Kidney (tissue), 22 donors: ENCODE measurements at places on chromosomes 13 and 19. TPM values are rescaled to one million over a fixed set of nuclear protein-coding genes. Genes with fewer than 3 reads are reported as not detected.
A peak's percentile ranks its signal among the peaks of the same experiment; 100 is the strongest.

The MIR17HG gene
- polyA plus RNA-seq: 1.2 TPM

The ZNF682 gene
- 6.5 TPM for polyA plus RNA-seq

The VWA8 gene
- 6.4 TPM for polyA plus RNA-seq

- peak overlapping the region; percentile 55 for H3K27ac ChIP-seq
- H3K27me3 ChIP-seq: no peaks in the 10 kb centered on the region
- no peak overlapping the region for H3K4me3 ChIP-seq
- no peaks in the 10 kb centered on the region for H3K36me3 ChIP-seq
- peaks cover 2% of the 10 kb centered on the region for H3K4me1 ChIP-seq
These were observed 12.1 kb downstream of the KLHL26 start for GRCh38 chr19:18648973-18649315.

DNA sequence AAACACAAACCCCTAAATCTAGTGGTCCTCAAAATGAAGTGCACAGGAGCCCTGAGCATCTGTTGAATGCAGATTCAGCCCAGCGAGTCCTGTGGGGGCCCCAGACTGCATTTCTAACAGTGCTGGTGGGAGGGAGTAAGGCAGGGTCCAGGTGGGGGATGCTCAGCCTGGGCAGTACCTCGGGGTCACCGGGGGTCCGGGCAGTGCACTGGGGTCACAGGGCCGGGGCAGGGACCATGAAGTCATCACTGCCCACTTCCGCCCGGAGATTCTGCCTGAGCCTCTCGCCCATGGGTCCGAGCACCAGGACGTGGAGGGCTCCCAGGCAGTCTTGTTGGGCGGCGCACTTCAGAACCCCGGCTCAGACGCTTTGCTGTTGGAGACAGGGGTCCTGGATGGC, 838 bp upstream of the ATP4B start:
- H3K4me1 ChIP-seq: no peaks in the 10 kb centered on the region
- no peak overlapping the region for H3K4me3 ChIP-seq
- H3K27me3 ChIP-seq: no peaks in the 10 kb centered on the region
- H3K27ac ChIP-seq: no peak overlapping the region
- no peaks in the 10 kb centered on the region for H3K36me3 ChIP-seq

DNA sequence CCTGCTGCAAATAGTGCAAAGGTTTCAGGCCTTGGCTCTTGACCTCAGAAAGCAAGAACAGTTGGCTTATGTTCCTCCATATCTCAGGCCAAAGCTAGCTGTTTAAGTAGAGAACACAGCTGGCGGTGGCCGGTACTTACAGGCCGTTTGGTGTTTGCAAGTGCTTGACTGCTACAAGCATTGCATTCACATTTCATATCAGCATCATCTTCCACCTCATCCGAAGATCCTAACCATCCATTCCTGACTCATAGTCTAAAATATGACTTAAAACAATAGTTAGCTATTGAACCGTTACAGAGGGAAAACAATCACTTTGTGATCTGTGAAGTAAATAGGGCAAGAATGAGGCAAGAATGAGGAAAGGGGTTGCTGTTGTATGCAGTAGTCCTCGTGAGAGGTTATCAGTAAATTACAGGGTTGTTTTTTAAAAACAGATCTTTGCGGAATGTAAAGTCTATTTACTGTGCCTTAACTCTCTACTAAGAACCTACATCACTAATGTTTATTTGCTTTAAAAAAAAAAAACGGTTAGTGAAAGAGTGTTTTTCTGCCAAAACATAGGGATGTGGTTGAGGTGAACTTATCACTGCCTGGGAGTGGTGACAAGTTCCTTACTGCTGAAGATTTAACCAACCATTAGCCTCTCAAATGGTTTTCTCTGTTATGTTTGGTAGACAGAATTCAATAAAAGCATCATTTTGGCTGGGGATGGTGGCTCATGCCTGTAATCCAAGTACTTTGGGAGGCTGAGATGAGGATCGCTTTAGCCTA, 21.6 kb upstream of the WDR88 start:
- H3K4me3 ChIP-seq: no peak overlapping the region
- peaks cover 26% of the 10 kb centered on the region for H3K36me3 ChIP-seq
- no peak overlapping the region for H3K27ac ChIP-seq
- H3K27me3 ChIP-seq: no peaks in the 10 kb centered on the region

GRCh38 chr13:100543872-100544602, 44.6 kb downstream of the GGACT start:
- no peaks in the 10 kb centered on the region for H3K27me3 ChIP-seq
- no peaks in the 10 kb centered on the region for H3K36me3 ChIP-seq
- peak overlapping the region; percentile 30 for H3K4me3 ChIP-seq
- peak overlapping the region; percentile 68 for H3K27ac ChIP-seq
